ENCODE measurements at places on chromosomes 5 and 9.

DNA sequence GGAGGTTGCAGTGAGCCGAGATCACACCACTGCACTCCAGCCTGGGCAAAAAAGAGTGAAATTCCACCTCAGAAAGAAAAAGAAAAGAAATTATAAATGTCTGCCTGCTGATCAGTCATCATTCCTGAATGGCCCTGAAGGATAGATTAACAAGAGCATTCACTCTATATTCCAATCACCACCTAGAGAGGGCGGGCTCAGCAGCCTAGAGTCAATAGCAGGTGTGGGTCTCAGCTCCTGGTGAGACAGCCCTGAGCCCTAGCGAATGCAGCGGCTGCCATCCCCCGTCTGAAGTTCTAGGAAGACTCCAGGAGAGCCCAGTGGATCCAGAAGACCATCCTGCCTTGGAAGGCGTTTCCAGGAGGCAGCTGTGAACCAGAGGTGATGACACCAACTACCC, 12.0 kb downstream of the FBP1 start:
- no peak for DNase-seq

DNA sequence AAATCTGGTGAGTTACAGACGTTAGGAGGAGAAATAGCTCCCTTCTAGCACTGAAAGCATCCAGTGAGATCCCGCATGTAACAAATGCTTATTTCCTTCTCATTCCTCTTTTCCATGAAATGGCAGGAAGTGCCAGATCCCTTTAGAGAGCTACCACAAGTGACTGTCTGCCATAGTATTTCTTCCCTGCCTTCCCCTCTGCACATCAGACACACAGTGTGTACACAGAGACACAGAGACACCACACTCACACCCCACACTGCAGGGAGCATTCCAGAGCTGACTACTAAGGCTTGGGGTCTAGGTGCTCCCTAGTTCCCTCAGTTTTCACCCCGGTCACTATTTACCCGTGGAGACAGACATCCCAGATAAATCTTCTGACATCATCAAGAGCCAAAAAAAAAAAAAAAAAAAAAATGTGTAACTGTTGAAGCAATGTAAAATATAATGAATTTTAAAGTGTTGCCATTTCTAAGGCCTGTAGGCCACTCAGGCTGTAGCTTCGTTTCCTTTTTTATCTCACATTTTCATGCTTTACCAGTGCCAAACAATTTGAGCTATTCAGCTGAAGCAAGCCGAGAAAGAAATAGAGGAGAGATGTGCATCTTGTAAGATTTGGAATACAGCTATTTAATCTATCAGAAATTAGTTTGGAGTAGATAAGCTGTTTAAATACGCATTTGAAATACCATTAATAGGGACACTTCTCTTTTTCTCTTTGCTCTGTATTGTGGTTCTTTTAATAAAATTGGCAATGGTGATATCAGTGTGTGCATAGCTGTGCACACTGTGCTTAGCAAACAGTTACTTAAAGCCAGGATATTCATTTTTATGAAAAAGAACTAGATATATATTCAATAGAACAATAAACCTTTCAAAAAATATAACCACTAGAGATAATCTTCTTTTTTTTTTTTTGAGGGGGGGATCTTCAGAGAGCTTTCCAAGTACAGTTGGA, 405.5 kb downstream of the PDE4D start:
- DNase-seq, result no peak

GRCh38 chr5:55578771-55579170, 44.0 kb upstream of the PLPP1 start:
- no peak for DNase-seq

DNA sequence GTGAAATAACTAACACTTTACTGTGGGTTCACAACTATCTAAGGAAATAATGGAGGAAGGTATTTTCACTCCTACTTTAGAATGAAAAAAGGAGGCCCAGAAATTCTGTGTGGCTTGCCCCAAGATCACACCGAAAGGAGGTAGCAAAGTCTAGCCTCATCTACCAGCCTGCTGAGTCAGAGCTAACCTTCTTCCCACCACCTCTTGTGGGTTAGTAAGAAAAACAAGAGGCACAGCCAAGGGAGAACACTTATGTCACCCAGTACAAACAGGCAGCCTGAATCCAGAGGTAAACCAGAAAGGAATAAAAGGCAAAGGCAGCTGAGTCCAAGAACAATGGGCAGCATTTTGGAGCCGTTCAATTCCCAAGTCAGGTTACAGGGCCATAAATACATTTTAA, 91.9 kb upstream of the RASEF start:
- no peak for DNase-seq

Measured in NCI-H524 treated with DMSO at 0.1 percent for 48 hours (cell line).